ENCODE measurements at places on chromosomes 4 and X. TPM values are rescaled to one million over a fixed set of nuclear protein-coding genes. Genes with fewer than 3 reads are reported as not detected.

GRCh38 chr4:188434643-188435042 lies 295.4 kb downstream of the TRIML1 start:
- no peak for DNase-seq

GRCh38 chr4:171594293-171594692 lies 218.9 kb upstream of the GALNTL6 start:
- DNase-seq, result no peak

The HERC5 gene
- 3.9 TPM for total RNA-seq

The MTCP1 gene
- total RNA-seq, result 2.6 TPM

DNA sequence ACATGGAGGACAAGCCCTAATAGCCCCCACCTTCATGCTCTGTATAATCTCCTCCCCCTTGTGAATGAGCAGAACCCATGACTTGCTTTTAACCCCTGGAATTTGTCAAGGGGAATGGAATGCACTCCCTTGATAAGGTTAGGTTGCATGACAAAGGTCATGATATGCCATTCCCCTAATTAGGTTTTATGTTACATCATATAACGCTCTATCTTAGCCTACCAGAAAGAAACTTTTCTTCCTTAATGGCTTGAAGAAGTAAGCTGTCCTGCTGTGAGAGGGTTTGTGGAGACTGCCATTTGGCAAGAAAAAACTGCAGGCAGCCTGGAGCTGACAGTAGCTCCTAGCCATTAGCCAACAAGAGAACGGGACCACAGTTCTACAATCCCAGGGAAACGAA lies 399.8 kb upstream of the MAD2L1 start:
- no peak for DNase-seq

All from body of pancreas (tissue), 4 donors.